CD8-positive, alpha-beta memory T cell (primary cell): ENCODE measurements at places on chromosomes 5 and 9. TPM values are rescaled to one million over a fixed set of nuclear protein-coding genes. Genes with fewer than 3 reads are reported as not detected.

The PCDHGA5 gene
- not detected for polyA plus RNA-seq

- H3K27ac ChIP-seq = no peak overlapping the region
- no peak for DNase-seq
- no peak overlapping the region for H3K4me3 ChIP-seq
- H3K36me3 ChIP-seq = no peaks in the 10 kb centered on the region
- no peaks in the 10 kb centered on the region for H3K27me3 ChIP-seq
Observed at GRCh38 chr5:139524446-139524845, 36.7 kb upstream of the UBE2D2 start.

DNA sequence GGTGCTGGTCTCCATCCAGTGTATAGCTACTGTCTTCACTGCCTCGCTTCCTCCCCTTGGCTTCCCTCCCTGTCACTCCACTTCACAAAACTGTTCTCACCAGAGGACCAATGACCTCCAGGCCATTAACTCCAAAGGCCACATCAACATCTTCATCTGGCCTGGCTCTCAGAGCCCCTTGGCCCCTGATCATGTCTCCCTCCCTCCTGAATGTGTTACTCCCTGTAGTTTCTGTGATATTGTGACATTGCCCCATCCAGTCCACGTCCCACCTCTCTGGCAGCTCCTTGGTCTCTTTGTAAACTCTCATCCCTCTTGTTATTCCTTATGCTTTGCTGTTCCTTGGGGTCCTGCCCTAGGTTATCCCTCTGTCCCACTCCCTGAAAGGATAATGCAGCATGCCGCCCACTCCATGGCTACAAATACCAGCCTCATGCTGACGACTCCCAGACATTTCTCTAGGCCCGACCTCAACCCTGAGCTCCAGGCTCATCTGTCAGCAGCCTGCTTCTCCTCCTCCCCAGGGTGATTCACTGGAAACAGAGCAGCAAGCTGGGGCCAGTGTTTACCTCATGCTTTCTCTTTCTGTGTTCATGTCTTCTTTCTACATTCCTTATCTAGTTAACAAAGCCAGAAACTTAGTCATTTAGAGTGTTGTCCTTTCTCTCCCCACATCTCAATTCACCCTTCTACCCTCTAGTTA is 312.2 kb downstream of the SPOCK1 start:
- H3K27ac ChIP-seq = no peak overlapping the region
- no peaks in the 10 kb centered on the region for H3K36me3 ChIP-seq
- H3K4me1 ChIP-seq = no peaks in the 10 kb centered on the region
- DNase-seq = no peak

The AK8 gene
- polyA plus RNA-seq = not detected

The SYNPO gene
- not detected for polyA plus RNA-seq

DNA sequence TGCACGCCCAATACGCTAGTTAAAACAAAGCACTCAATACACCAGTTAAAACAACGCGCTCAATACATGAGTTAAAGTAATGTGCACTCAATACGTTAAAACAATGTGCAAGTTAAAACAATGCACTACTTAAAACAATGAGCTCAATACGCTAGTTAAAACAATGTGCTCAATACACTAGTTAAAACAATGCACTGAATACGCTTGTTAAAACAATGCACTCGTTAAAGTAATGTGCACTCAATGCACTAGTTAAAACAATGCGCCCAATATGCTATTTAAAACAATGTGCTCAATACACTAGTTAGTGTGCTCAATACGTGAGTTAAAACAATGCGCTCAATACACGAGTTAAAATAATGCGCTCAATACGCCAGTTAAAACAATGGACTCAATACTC is 185.0 kb downstream of the TRIO start:
- H3K4me1 ChIP-seq = no peaks in the 10 kb centered on the region
- no peaks in the 10 kb centered on the region for H3K36me3 ChIP-seq
- no peak for DNase-seq
- H3K27ac ChIP-seq = no peak overlapping the region
- H3K27me3 ChIP-seq = no peaks in the 10 kb centered on the region

DNA sequence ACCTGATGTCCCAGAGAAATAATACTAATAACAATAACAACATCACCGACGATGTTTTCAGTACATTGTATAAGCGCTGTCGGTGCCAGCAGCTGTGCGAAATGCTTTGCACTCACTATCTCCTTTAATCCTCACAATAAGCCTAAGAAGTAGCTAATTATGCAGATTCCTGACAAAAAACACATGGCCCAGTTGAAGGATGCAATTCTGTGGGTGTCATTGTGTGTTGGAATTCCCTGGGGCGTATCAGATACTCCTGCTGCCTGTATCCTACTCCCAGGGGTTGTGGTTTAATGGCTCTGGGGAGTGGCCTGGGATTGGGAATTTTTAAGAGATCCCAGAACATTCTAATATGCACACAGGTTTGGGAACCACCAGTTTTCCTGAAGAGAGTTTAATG is 154.0 kb downstream of the RGS3 start:
- no peak for DNase-seq
- H3K4me1 ChIP-seq = no peaks in the 10 kb centered on the region
- H3K27me3 ChIP-seq = no peaks in the 10 kb centered on the region

GRCh38 chr5:112870966-112871365 is 9.9 kb downstream of the SRP19 start:
- H3K27ac ChIP-seq = no peak overlapping the region
- DNase-seq = no peak
- peaks cover 9% of the 10 kb centered on the region for H3K36me3 ChIP-seq

GRCh38 chr5:58505971-58506640 is 14.9 kb downstream of the GAPT start:
- no peak overlapping the region for H3K4me3 ChIP-seq
- no peaks in the 10 kb centered on the region for H3K4me1 ChIP-seq
- H3K36me3 ChIP-seq = no peaks in the 10 kb centered on the region
- H3K27me3 ChIP-seq = no peaks in the 10 kb centered on the region
- no peak overlapping the region for H3K27ac ChIP-seq

The DRD1 gene
- polyA plus RNA-seq = not detected

DNA sequence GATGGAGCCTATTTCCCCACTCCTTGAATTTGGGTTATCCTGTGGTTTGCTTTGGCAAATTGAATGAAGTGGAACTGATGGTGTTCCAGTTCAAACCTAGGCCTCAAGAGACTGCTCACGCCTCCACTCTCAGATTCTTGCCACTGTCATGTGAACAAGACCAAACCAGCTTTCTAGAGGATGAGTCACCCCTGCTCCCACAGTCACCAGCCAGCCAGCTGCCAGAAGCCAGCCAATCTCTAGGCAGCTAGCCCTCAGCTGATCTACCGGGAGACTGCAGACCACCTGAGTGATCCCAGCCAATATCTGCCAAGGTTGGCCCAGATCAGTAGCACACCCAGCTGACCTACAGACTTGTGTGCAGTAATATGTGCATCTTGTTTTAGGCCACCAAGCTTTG is 300.6 kb downstream of the TMEM38B start:
- H3K4me1 ChIP-seq = no peaks in the 10 kb centered on the region
- H3K36me3 ChIP-seq = no peaks in the 10 kb centered on the region
- no peaks in the 10 kb centered on the region for H3K27me3 ChIP-seq
- no peak overlapping the region for H3K4me3 ChIP-seq
- H3K27ac ChIP-seq = no peak overlapping the region

DNA sequence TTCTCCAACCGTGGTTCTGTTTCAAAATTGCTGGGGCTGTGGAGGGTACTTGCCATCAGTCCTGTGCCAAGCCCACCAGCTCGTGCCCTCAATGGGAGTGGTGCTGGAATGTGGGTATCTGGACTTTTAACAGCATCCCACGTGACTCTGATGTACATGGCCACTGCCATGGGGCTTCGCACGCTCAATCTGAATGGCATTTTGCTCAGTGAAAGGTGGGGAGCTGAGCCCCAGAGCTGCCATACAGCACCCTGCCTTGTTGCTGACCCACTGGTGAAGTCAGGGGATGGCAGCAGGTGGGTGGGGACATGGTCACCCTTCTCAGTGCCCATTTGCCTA is 16.6 kb upstream of the SYNPO start:
- H3K4me3 ChIP-seq = no peak overlapping the region
- H3K27me3 ChIP-seq = peaks cover 12% of the 10 kb centered on the region
- H3K27ac ChIP-seq = no peak overlapping the region
- H3K4me1 ChIP-seq = peaks cover 13% of the 10 kb centered on the region
- no peaks in the 10 kb centered on the region for H3K36me3 ChIP-seq
- no peak for DNase-seq

DNA sequence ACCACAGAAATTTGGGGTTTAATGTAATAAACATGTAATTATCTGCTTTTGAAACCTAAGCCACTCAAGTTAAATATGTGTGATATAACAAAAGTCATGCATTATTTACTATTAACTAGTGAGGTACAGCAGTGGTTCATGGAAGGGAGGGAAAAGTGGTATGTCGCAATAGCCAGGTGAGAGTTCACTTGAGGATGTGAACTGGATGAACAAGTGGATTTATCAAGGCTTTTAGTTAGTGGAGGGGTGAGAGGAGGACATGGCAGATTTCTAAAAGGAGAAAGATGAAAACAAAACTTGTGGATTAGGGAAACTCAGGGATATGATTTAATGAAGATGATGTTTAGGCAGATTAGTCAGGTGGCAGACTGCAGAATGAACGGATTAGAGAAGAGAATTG is 141.3 kb upstream of the NFIB start:
- no peak overlapping the region for H3K4me3 ChIP-seq
- H3K27ac ChIP-seq = no peak overlapping the region
- H3K36me3 ChIP-seq = no peaks in the 10 kb centered on the region
- no peaks in the 10 kb centered on the region for H3K4me1 ChIP-seq
- no peak for DNase-seq
- no peaks in the 10 kb centered on the region for H3K27me3 ChIP-seq

DNA sequence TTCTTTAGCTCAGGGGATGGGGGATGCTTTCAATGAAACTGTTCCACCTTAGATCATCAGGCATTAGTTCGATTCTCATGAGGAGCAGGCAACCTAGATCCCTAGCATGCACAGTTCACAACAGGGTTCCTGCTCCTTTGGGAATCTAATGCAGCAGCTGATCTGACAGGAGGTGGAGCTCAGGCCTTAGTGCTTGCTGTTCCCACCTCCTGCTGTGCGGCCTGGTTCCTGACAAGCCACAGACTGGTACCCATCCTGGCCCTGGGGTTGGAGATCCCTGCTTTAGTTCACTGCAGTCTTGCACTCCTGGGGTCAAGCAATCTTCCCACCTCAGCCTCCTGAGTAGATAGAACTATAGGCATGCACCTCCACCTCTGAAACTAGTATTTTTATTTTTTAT is 1369.8 kb upstream of the NUDT12 start:
- no peak overlapping the region for H3K4me3 ChIP-seq
- H3K27me3 ChIP-seq = no peaks in the 10 kb centered on the region
- DNase-seq = no peak
- H3K27ac ChIP-seq = no peak overlapping the region
- H3K4me1 ChIP-seq = no peaks in the 10 kb centered on the region

GRCh38 chr9:89477811-89478630 is 19.9 kb downstream of the SEMA4D start:
- peaks cover 86% of the 10 kb centered on the region for H3K4me1 ChIP-seq
- H3K4me3 ChIP-seq = peak overlapping the region; percentile 62
- H3K27me3 ChIP-seq = no peaks in the 10 kb centered on the region
- no peak overlapping the region for H3K27ac ChIP-seq
- H3K36me3 ChIP-seq = peaks cover 17% of the 10 kb centered on the region

GRCh38 chr5:130189961-130190360 is 285.7 kb downstream of the CHSY3 start:
- no peaks in the 10 kb centered on the region for H3K27me3 ChIP-seq
- H3K36me3 ChIP-seq = no peaks in the 10 kb centered on the region
- no peaks in the 10 kb centered on the region for H3K4me1 ChIP-seq
- no peak overlapping the region for H3K4me3 ChIP-seq

GRCh38 chr5:160979385-160979784 is 127.4 kb upstream of the ATP10B start:
- H3K4me1 ChIP-seq = no peaks in the 10 kb centered on the region
- no peaks in the 10 kb centered on the region for H3K27me3 ChIP-seq
- H3K36me3 ChIP-seq = no peaks in the 10 kb centered on the region
- H3K4me3 ChIP-seq = no peak overlapping the region
- DNase-seq = no peak

The BAAT gene
- polyA plus RNA-seq = 0.12 TPM

DNA sequence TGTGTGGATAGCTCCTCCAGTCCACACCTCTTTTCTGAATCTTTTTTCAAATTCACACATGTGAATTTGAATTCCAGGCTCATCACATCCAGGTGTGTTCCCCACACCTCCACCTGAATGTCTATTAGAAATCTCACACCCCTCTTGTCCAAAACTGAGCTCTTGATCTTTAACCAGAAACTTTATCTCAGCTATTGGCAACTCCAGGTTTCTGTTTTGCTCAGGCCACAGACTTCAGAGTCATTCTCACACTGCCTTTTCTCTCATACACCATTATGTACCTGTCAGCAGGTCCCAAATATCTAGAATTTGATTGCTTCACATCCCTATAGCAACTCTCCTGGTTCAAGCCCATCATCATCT is 11.6 kb downstream of the NIPSNAP3B start:
- no peak for DNase-seq
- no peaks in the 10 kb centered on the region for H3K27me3 ChIP-seq
- no peaks in the 10 kb centered on the region for H3K4me1 ChIP-seq
- H3K36me3 ChIP-seq = no peaks in the 10 kb centered on the region
- no peak overlapping the region for H3K4me3 ChIP-seq

The MOB3B gene
- polyA plus RNA-seq = 0.07 TPM

The NR4A3 gene
- 0.60 TPM for polyA plus RNA-seq

GRCh38 chr9:135766251-135766650 is 64.3 kb downstream of the KCNT1 start:
- DNase-seq = no peak
- H3K27ac ChIP-seq = no peak overlapping the region
- H3K36me3 ChIP-seq = no peaks in the 10 kb centered on the region
- H3K27me3 ChIP-seq = no peaks in the 10 kb centered on the region
- H3K4me3 ChIP-seq = no peak overlapping the region

GRCh38 chr9:12817702-12818101 is 42.9 kb downstream of the LURAP1L start:
- H3K27me3 ChIP-seq = no peaks in the 10 kb centered on the region
- no peak overlapping the region for H3K27ac ChIP-seq
- H3K4me1 ChIP-seq = no peaks in the 10 kb centered on the region
- no peaks in the 10 kb centered on the region for H3K36me3 ChIP-seq
- no peak for DNase-seq

DNA sequence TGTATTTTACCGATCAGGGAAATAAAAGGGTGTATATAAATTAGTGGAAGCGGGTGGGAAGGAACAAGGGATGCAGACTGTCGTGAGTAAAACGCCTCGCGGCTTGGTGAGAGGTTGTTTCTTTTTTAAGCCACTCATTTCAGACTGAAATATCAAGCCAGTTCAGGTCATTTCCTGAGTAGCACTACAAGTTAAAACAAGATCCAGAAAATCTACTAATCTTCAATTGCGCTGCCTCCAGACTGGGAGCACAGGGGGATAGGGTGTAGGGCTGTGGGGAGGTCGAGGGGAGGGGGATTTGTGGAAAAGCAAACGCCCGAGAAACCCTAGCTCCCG is 140.8 kb downstream of the TSSK1B start:
- peaks cover 22% of the 10 kb centered on the region for H3K27me3 ChIP-seq
- H3K4me3 ChIP-seq = peak overlapping the region; percentile 79
- no peaks in the 10 kb centered on the region for H3K36me3 ChIP-seq
- peak overlapping the region; percentile 18 for H3K27ac ChIP-seq

The SAXO1 gene
- not detected for polyA plus RNA-seq

The CDHR2 gene
- polyA plus RNA-seq = not detected
